ENCODE measurements at places on chromosomes 3 and 15. TPM values are rescaled to one million over a fixed set of nuclear protein-coding genes. Genes with fewer than 3 reads are reported as not detected.

- H3K27me3 ChIP-seq: no peaks in the 10 kb centered on the region
- no peak overlapping the region for H3K27ac ChIP-seq
- H3K36me3 ChIP-seq: no peaks in the 10 kb centered on the region
- no peak overlapping the region for H3K4me3 ChIP-seq
- no peaks in the 10 kb centered on the region for H3K4me1 ChIP-seq
Measured at GRCh38 chr15:92012368-92012629, 158.8 kb downstream of the SLCO3A1 start.

DNA sequence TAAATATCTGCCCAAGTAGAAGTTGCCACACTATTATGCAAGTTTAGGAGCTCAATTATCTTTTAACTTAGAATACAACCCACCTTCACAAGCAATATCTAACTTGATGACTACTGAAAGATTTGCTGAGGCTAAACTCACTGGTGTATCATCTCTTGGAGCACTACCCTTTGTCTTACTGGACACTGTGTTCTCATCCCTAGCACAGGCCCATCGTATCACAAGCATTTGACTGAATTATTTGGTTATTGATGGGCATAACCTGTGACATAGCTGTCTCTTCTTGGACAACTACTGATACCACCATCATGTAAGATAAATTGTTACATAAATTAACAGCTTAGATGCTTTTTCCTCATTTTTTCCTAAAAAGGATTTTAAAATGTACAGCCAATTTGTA is 216.2 kb upstream of the THBS1 start:
- H3K36me3 ChIP-seq: no peaks in the 10 kb centered on the region
- no peak for DNase-seq

Gene SLC12A8
- 61.4 TPM for total RNA-seq

Gene CLPX
- 49.5 TPM for total RNA-seq

- H3K36me3 ChIP-seq: no peaks in the 10 kb centered on the region
- peaks cover 4% of the 10 kb centered on the region for H3K4me1 ChIP-seq
- no peak overlapping the region for H3K27ac ChIP-seq
- DNase-seq: no peak
- no peaks in the 10 kb centered on the region for H3K27me3 ChIP-seq
Measured at GRCh38 chr15:79804838-79805237, 92.0 kb downstream of the MTHFS start.
